CD4-positive, alpha-beta memory T cell (primary cell): ENCODE measurements at places on chromosomes 2 and 18.

DNA sequence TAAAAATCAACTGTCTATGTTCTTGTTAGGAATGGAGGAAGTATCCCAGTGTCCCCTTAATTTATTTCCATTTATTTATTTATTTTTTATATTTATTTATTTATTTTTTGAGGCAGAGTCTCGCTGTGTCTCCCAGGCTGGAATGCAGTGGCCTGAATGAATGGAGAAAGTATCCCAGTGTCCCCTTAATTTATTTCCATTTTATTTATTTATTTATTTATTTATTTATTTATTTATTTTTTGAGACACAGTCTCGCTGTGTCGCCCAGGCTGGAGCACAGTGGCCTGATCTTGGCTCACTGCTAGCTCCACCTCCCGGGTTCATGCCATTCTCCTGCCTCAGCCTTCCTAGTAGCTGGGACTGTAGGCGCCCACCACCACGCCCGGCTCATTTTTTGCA lies 34.1 kb downstream of the MIB1 start:
- DNase-seq = no peak

DNA sequence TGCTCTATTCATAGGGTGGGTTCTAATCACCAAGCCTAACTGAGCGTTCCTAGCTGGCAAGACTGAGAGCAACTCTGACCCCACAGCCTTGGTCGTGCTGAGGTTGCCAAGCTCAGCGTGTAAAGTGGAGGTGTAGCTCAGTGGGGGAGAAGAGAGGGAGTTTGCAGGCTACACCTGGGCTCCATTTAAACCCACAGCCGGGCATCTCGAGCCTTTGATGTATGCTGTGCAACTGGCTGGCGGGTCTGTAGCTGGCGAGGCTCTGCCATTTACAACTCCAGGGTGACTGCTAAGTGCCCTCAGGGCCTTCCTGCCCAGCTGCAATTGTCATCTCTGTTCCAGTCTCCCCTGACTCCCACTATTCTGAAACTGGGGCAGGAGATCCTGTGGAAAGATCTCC lies 20.0 kb upstream of the CHRNA1 start:
- DNase-seq = no peak

DNA sequence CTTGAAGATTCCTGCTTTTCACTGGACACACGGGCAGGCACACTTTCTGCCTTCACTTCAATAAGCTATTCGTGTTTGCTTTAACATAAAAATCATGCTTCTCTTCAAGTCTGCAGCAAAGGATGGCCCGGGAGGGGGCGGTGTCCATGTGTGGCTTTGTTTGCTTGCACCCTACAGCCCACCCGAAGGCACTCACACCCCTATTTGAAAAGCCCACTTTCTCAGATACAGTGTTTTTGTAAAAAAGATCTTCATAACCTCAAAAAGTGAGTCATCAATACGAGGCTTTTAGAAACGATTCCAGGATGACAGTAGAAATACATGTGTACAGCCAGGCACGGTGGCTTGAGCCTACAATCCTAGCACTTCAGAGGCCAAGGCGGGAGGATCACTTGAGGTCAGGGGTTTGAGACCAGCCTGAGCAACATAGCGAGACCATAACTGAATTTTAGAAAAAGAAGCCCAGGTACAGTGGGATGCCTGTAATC lies 36.5 kb upstream of the HPCAL1 start:
- DNase-seq = no peak

- no peak for DNase-seq
Measured at GRCh38 chr2:151049746-151050145, 211.9 kb downstream of the RBM43 start.

- no peak for DNase-seq
Measured at GRCh38 chr2:157500334-157500733, 56.4 kb upstream of the CYTIP start.

- no peak for DNase-seq
Measured at GRCh38 chr2:134295441-134295840, 41.6 kb downstream of the MGAT5 start.

DNA sequence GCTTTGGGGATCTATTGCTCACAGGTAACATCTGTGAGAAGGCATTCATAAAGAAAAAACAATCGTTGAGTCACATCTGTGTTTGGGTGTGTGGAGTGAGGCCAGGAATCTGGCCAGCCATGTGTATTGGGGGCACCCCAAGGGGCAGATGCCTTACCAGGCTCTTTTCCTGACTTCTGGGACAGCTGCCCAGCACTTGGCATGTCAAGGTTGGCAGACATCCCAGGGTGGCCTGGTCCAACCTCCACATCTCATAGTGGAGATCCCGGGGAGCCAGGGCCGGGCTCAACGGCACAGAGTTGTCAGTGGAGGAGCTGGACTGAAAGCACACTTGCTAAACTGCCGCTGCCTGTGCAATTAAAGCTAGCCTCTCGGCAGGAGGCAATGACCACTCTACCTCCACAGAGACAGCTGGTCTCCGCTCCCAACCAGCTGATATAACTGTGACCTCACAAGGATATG lies 75.3 kb upstream of the MGAT4A start:
- no peak for DNase-seq

- no peak for DNase-seq
Measured at GRCh38 chr2:40243581-40244187, 208.2 kb downstream of the SLC8A1 start.

DNA sequence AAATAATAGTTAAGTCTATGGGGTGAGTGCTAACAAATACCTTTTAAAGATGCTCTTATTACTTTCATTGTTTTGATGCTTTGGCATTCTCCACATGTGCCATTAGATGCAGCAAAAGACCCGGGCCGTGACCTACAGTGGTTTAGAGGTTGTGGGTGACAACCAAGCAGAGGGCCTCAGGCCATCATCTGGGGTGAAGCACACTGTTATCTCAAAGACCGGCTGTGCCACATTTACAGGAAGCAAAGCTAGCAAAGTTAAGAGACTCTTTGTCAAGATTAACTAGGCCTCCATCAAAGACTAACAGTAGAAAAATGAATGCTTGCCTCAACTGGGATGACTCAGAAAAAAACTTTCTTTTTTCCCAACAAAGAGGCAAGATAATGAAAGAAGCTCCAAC lies 695.3 kb downstream of the SATB2 start:
- no peak for DNase-seq

GRCh38 chr2:22359071-22359672 lies 1025.8 kb upstream of the KLHL29 start:
- no peak for DNase-seq

- no peak for DNase-seq
Measured at GRCh38 chr2:46849046-46849715, 66.4 kb downstream of the MCFD2 start.

DNA sequence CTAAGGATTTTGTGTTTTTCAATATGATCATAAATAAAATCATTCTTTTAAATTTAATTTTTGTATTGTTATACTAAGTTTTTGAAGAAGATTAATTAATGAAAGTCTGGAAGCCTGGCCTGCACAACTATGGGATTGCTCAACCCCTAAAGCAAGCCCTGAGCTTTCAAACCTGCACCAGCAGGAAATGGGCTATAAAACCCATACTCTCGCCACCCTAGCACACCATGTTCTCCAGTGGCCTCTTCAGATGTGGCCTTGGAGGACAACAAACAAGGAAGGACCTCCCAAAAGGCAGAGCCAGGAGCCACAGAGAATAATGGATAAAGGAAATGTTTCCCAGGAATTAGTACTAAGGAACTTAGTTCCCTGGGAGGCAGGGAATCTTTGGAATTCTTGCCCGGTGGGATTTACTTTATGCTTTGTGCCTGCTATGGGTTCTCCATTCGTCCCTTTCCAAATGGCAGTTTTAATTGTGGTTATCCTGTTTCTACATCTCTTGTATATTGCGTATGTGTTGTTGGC lies 212.5 kb downstream of the ZFP36L2 start:
- no peak for DNase-seq

DNA sequence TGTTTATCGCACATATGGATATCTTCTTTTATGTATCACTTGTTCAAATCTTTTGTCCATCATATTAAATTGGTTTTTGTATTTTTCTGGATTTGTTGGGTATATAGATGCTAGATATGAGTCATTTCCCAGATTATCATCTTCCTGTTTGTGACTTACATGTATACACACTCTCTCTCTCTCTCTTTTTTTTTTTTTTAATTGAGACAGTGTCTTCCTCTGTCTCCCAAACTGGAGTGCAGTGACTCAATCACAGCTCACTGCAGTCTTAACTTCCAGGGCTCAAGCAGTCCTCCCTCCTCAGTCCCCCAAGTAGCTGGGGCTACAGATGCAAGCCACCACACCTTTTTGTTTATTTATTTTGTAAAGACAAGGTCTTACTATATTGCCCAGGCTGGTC lies 43.8 kb downstream of the XIRP2 start:
- DNase-seq = no peak

DNA sequence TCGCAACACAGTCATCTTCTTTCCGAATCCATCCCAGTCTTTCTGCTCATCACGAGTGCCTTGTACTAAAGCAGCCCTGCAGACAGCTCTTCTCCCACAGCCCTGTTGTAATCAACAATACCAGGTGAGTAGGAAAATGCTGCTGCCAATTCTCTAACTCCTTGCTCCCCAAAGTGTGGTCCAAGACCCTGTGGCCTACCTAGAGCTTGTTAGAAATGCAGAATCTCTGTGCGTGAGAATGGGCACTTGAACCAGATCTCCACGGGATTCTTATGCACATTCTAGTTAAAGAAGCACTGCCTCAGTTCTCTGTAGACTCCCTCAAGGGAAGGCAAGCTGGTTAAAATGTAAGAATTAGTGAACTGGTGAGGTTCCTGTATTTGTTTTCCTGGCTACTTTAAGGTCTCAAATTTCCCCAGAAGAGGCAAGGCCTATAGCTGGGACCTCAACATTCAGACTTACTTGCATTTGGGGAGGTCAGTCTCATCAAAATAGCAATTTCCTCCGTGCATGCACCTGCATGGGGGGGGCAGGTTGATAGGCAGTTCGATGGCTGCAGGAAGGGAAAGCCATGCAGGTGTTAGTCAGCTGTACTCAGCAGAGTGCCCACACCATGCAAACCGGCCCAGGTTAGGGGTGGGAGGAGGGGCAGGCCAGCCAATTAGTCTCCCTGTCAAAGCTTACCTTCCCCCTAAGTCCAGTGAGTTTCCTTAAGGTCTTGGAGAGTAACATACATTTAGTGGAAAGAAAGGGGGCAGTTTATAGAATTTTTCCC lies 70.8 kb downstream of the DHRS9 start:
- DNase-seq = no peak
